Eye (tissue), 1 donor: ENCODE measurements at places on chromosomes 2 and 18.

- peak; percentile 8 for DNase-seq
Observed at GRCh38 chr2:147351784-147352183, 493.0 kb upstream of the ACVR2A start.

DNA sequence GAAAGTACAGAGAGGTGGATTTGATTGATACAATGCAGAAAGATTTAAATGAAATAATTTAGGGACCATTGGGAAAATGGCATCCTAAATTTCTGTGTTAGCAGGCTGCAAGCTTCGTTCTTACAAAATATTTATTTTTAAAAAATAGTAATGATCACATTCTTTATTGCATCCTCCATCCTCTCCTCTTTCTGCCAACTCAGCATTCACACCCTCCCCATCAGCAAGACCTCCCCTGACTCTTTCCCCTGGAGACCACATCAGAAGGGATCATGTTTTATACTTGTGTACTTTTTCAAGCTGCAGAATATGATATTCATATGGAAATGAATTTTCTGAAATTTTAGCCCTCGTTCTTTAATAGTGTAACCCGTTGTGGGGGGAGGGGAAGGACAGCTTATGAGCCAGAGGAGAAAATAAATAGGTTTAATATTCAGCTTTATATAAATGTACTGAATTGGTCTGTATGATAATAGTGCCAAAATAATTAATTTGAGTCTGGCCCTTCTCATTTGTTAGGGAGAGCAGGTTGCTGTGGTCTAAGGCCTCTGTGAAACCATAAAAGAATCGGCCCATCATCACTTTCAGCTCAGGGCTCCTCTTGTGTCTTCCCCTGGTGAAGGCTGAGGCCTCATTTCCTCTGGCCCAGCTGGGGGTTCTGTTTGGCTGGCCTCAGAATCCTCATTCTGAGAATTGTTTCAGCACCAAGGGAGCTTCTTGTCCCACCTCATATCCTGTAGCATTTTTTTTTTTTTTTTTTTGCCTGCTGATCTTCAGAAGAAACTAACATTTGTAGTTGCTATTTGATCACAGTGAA, 330.8 kb downstream of the TXNL1 start:
- no peak for DNase-seq

DNA sequence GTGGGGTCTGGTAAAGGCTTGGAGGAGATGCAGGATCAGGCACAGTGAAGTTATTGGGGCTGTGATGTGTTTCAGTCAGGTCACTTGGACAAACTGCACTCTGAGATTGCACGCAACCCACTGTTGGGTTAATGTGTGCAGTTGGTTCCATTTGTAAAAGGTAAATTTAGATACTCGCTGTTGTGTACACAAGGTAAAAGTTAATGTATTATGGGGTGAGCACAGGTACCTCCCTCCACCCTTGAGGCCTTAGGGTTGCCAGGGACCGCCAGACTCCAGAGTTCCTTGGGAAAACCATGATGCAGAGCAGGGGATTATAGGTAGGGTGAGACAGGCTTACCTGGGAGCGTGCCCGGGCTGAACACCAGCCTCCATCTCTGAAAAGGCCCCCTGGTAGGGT, 20.1 kb downstream of the IMPA2 start:
- no peak for DNase-seq

DNA sequence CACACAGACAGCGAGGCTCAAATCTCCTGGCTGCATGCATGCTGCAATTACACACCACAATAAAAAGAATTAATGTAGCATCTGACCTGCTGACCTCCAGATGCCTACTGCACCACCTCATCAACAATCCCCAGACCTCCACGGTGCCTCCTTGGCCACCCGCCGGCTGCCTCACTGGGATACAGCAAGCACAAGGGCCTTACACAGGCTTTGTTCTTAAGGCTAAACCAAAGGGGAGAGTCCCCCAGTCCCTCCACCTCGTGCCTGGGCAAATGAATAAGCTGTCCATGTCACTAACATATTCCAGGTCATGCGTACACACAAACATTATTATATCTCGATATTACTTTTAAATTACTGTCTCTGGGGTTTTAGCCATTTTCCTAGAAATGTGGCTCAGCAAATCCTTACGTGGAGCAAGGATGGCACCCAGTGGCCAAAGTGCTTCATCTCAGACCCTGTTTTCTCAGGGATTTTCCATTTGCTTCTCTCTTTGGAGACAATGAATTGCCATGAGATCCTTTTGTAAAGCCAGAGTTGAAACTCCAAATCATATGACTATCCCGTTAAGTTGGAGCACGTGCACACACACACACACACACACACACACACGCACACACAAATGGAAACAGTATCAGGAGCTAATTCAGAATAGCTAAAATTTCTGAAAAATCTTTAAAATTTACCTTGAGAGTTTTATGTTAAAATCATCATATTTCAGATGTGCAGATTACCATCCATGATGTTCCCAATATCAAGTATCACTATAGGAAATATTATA, 313.8 kb downstream of the PDE11A start:
- DNase-seq, result peak; percentile 90

DNA sequence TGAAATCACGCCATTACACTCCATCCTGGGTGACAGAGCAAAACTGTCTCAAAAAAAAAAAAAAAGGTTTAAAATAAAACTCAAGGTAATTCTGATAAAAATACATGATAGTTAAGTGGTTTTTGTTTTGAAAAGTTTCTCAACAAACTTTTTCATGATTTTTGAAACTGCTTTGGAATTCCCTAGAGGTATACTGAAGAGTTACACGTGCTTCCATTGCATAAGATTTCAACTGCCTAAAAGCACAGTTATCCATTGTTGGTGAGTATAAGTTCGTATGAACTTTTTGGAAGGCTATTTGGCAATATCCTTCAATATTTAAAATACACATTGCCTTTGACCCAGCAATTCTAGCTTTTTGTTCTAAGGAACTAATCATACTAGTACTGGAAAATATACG, 74.9 kb downstream of the USP34 start:
- no peak for DNase-seq

- DNase-seq, result no peak
Observed at GRCh38 chr2:160214461-160215445, 14.7 kb upstream of the ITGB6 start.

DNA sequence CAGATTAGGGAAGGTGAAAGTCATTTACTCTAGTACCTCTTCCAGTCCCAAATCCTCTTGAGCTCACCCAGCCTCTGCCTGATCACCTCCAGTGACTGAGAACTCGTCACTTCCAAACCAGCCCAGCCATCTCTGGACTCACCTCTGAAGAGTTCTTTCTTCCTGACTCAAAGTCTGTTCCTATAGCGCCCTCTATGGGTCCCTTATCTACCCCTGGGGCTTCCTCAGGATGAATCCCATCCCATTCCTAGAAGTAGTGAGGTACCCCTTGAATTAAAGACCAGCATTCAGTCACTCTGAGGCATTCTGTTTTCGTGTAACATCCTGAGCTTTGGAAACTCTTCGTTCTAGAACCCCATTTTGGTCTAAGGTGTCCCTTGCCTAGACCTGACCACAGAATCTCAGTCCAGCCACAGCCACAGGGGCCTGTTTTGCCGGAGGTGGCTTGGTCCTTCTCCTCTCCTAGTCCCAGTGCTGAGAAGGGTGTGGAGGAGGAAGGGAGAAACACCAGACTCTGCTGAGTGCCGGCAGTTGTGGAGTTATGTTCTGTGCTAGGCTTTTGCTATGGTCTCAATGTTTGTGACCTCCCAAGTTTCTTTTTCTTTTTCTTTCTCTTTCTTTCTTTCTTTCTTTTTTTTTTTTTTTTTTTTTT, 32.7 kb downstream of the SIX3 start:
- peak; percentile 87 for DNase-seq

- peak; percentile 84 for DNase-seq
Observed at GRCh38 chr18:61635901-61636528, 256.8 kb downstream of the RNF152 start.

- no peak for DNase-seq
Observed at GRCh38 chr2:212902421-212902820, 249.0 kb downstream of the IKZF2 start.

GRCh38 chr2:220104871-220105351, 477.5 kb downstream of the SLC4A3 start:
- peak; percentile 68 for DNase-seq

DNA sequence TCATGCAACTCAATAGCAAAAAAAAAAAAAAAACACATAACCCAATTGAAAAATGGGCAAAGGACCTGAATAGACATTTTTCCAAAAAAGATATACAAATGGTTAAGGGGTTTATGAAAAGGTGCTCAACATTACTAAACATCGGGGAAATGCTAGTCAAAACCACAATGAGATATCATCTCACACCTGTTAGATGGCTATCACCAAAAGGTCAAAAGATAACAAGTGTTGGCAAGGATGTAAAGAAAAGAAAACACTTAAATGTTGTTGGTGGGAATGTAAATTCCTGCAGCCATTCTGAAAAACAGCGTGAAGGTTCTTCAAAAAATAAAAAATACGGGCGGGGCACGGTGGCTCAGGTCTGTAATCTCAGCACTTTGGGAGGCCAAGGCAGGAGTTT, 112.4 kb upstream of the CAB39 start:
- no peak for DNase-seq

DNA sequence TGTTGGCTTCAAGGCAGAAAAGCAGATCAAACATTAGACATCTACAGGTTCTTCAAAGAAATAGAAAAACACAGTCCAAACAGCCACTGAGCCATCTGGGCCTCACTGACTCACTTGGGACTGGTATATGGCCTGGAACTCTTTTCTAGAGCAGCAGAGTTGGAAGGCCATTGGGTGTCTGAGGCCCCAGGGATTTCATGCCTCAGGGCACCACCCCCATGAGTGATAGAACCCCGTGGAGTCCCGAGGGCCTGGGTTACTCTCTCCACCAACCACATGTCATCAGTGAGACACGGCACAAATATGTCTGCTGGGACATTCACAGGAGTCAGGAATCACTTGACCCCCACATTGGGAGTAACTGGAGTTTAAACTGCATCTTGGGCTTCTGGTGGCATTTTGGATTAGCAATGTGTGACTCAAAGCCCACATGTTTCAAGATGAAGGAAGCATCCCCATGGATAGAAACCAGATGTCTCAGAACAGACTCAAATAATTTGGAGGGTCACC, 44.0 kb downstream of the CAPN13 start:
- no peak for DNase-seq

DNA sequence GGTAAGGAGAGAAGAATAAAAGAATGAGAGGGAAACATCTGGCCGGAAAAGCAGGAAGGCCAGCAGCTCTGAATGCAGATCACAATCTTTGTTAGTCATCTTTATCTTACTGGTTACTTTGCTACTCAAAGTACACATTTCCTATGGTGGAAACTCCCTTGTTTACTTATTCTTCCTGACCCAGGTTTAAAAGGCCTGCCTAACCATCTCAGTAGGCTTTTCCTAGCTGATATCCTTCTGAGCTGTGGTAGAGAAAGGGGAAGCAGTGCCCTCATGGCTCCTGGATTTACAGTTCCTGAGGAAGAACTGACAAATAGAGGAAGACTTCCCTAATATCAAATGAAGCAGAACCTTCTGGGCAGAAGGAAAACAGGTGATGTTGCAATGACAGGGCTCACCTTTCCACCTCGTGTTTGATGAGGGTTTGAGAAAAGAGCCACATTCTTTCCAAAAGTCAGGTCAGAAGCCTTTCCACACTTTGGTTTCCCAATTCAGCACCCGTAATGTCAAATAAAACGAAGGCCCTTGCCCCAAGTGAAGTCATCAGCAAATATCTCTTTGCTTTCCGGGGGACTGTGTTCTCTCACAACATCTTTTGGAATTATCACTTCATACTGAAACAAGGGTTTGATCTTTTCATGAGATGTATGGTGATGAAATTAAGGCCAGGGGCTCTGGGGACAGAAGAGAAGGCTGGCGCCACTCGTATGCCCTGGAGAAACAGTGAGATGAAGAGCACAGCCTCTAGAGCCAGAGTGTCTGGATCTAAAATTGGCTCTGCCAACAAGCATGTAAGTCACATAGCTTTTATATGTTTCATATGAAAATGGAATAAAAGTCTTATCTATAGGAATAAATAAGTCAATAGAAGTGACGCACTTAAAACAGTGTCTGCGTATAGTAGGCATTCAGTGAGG, 26.7 kb upstream of the APOB start:
- DNase-seq, result no peak
